ENCODE measurements at places on chromosomes 6 and 20. TPM values are rescaled to one million over a fixed set of nuclear protein-coding genes. Genes with fewer than 3 reads are reported as not detected.
A peak's percentile ranks its signal among the peaks of the same experiment; 100 is the strongest.

The MATN4 gene
- not detected for total RNA-seq

The RIPOR3 gene
- 0.69 TPM for total RNA-seq

DNA sequence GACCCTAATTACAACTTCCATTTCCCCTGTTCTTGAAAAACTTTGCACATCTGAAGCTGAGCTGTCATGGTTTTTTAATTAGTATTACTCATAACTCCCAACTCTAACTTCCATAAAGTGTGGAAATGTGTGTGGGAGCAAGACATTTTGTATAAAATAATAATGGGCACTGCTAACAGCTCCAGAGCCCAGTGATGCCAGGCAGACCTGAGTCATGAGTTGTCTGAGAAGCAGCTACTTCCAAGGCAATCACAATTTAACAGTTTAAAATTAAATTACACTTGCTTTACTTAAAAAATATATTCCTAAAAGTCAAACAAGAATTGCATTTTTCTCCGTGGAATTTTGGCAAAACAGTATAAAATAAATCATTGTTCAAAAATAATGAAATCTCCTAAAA, 6.4 kb downstream of the SLC2A12 start:
- DNase-seq: no peak

DNA sequence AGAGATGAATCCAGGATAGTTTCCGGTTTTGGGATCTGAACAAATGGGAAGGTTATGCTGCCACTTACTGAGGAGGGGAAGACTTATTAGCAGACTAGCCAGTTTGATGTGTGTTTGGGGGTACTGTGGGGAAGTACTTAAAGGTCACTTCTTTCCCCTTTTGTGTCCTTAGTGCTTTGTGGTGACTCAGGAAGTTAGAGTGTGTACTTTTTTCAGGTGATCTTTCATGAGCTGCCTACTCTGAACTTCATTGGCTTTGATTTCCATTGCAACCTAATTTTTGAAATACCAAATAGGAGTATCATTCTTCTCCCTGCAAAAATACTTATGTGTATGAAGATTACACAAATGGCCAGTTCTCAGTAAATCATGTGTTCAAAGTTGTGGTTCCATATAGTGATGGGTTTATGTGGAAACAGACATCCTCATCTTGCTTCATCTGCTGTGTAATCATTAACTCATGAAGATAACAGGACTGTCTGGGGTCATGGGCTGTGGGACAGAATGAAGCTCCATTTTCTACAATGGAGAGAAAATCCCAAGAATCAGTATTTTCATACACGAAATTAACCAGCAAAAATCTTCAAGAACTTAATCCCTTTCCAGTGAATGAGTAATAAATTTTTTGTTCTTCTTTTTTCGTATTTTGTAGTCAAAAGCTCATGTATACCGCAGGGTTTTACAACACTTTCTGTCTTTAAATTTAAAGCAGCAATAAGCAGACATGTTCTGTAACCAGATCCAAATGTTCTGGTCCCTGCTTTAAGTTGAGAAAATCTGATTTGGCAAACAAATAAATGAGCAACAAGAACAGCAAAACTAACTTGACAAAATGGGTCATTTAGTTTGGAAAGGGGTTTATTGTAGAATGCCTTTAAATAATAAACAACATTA, 272.2 kb upstream of the FLRT3 start:
- DNase-seq: no peak

DNA sequence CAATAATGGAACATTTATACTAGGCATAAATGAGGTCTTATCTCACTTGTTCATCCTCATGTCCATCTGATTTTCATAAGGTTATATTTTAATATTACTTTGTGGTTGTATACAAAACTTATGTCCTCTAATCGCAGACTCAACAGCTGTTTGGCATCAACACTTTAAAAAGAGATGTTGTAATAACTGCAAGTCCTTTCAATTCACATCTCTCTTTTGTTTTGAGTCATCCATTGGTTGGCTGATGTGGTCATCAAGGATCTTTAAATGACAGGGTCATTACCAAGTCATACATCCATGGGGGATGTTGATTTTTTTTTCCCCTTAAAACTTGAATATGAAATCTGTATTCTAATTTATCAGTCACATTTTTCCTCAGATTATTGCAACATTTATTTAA, 299.4 kb upstream of the NRSN1 start:
- DNase-seq: no peak

DNA sequence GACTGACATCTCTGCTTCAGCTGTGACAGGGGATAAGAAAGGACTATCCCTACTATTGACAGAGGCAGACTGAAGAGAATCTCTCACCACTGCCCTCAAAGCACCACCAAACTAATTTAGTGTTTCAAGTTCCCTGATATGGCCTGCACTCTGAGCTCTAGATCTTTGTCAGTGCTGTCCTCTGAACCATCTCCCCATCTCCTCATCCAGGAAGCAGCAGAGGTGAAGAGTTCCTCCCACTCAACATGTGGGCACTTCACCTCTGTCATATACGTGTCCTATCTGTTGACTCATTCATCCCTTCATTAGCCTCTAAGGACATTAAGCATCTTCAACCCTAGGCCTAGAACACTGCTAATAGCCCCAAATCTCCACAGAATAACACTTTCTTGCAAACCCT, 14.1 kb downstream of the FAM210B start:
- peak; percentile 12 for DNase-seq

GRCh38 chr20:19661717-19662636, 96.1 kb upstream of the RIN2 start:
- peak; percentile 16 for DNase-seq

All from CD4-positive, CD25-positive, alpha-beta regulatory T cell (primary cell).